Karpas-422 (cell line): ENCODE measurements at places on chromosomes 7 and 10.
A peak's percentile ranks its signal among the peaks of the same experiment; 100 is the strongest.

DNA sequence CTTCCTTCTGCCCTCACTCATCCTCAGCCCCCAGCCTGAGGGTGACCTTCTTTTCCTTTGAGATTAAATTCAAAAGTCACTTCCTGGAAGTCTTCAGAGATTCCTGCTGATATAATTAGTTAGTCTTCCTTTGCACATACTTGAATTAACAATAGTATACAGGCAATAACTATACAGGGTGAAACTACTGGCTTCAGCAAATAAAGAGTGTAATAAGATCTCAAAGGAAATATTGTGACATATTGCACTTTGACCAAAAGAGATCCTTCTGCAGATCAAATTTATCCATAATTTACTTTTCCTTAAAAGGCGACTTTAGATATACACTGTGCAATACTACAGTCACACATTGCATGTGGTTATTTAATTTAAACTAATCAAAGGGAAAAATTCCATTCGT is 123.8 kb downstream of the SEMA3A start:
- DNase-seq = no peak

DNA sequence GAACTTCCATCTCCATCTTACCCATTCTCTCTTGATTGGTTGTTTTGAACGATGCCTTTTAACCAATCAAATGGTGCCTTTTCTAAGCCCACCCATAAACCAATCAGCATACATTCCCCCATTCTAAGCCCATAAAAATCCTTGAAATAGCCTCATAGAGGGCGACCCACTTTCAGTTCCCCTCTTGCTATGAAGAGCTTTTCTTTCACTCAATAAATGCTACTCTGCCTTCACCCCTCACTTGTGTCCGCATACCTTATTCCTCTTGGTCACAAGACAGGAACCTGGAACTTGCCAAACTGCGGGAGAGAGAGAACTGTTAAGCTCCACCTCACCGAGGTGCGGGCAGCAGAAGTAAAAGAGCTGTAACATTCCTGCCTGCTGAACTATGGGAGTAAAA is 1602.0 kb upstream of the LRRTM3 start:
- peak; percentile 51 for DNase-seq

DNA sequence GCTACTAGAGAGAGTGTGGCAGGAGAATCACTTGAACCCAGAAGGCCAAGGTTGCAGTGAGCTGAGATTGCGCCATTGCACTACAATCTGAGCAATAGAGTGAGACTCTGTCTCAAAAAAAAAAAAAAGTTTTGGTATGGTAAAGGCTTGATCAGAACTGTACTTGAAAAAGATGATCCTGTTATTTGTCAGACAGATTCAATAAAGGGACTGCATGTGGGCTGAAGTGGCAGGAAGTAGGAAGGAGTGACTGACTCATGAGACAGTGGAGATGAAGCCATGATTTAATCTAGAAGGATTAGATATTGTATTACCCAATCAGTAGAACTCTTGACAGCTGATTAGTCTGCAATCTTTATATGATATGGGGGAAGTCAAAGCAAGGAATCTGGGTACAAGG is 2.7 kb upstream of the TMEM254 start:
- no peak for DNase-seq

GRCh38 chr7:66016131-66016461 is 34.1 kb upstream of the GUSB start:
- DNase-seq = no peak

DNA sequence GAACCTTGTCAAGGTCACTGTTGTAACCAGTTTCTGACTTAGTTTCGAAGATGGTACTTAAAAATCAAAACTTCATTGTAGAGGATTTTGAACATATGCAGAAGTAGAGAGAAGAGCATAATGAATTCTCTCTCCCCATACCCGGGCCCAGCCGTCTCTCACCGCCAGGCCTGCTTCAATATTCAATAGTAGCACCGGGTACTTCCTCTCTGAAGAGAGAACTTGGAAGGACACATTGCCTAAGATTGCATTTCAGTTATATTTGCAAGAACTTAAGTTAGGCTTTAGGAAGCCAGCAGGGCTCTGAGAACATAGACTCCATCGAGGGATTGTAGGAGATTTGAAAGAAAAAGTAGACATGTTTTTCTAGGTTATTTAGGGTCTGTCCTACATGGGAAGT is 19.1 kb downstream of the LMTK2 start:
- DNase-seq = no peak

DNA sequence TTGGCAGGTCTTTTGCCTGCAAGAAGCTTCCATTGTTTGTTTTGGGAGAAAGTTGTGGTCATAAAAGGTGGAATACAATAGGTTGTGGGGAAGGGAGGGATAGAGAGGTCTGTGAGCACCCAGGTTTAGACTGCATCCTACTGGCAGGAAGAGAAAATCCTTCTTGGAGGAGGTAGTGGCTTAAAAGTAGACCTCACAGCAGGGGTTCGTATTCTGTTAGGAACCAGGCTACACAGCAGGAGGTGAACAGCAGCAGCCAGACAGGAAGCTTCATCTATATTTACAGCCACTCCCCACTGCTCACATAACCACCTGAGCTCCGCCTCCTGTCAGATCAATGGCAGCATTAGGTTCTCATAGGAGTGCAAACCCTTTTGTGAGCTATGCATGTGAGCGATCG is 245.3 kb downstream of the NSUN6 start:
- no peak for DNase-seq

GRCh38 chr10:69630651-69631400 is 779 bp downstream of the FAM241B start:
- DNase-seq = no peak
